ENCODE measurements at places on chromosomes 3 and 15.
A peak's percentile ranks its signal among the peaks of the same experiment; 100 is the strongest.

DNA sequence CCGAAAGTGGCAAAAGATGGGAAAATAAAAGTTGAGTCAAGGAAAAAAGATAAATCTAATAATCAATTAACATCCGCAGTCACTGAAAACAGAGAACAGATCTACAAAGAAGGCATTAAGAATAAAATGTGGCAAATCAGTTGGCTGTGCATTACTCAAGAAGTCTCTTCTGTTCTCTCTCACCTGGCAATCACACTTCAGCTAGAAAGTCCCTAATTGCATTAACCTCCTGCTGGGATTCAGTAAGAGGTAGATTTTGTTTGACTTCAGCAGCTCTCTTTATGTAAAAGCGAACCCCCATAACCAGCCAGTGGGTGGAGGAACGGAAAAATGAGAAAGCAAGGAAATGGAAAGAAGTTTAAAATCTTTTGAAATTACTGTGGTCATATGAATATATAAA, 94.7 kb upstream of the PLXND1 start:
- no peak for DNase-seq

DNA sequence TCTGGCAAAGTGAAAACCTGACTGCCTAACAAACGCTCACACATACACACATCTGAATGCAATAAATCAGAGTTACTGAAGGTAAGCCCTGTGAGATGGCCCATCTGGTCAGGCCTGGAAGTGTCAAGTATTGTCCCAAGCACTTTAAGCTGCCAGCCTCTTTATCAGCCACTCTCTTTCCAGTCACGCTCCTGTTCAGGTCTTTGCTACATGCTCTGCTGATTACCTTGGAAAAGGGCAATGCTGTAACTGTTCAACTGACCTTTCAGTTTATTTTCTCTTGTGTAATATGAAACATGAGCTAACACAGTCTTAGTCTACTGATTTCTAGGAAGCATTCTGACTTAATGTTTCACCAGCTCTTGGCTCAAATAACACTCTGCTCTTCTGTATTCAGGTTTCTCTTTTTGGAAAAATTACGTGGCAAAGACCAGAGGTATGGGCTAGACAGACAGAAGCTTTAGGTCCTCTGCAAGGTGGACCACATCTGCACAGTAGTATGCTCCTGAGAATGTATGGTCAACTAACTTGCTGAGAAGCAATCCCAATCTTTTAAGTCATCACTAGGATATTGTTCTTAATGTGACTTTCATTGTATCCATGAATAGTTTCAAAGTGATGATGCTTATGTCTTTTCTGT, 44.5 kb downstream of the GBE1 start:
- DNase-seq = no peak

GRCh38 chr15:43239732-43240491, 19.1 kb upstream of the EPB42 start:
- no peak for DNase-seq

GRCh38 chr3:77298417-77298816, 258.5 kb downstream of the ROBO2 start:
- DNase-seq = no peak

GRCh38 chr3:156764751-156765150, 61.4 kb upstream of the LEKR1 start:
- no peak for DNase-seq

DNA sequence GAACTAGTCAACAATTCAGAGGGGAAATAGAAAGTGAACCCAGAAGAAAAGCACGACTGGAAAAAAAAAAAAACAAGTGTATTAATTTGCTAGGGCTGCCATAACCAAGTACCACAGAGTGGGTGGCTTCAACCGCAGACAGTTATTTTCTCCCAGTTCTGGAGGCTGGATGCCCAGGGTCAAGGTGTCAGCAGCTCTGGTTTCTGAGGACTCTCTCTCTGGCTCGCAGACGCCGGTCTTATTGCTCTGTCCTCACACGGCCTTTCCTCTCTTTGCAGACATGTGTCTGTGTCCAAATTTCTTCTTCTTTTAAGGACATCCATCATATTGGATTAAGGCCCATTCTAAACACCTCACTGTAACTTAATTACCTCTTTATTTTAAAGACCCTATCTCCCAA, 291.8 kb downstream of the XXYLT1 start:
- DNase-seq = no peak

DNA sequence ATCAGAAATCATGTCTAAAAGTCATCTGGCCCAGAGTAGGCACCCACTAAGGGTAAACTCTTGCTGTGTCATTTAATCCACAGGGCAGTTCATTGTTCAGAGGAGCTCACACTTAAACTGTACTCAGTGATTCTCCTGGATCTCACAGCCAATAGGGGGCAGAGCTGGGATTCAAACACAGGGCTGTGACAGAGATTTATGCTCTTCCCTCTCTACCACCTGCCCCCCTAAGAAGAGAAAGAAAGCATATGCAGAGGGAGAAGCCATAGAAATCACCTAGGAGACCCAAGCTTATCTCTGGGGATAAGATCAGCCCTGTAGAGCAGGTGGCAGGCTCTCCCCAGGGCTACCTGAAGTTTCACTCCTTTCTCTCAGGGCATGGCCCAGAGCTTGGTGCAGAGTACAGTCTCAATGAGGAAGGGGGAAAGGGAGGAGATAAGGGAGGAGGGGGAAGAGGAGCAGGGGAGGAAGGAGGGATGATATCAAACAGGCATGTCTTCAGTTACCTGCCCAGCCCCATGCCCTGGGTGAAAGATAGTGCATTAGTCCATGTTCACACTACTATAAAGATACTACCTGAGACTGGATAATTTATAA, 51.8 kb upstream of the ADPGK start:
- DNase-seq = no peak

DNA sequence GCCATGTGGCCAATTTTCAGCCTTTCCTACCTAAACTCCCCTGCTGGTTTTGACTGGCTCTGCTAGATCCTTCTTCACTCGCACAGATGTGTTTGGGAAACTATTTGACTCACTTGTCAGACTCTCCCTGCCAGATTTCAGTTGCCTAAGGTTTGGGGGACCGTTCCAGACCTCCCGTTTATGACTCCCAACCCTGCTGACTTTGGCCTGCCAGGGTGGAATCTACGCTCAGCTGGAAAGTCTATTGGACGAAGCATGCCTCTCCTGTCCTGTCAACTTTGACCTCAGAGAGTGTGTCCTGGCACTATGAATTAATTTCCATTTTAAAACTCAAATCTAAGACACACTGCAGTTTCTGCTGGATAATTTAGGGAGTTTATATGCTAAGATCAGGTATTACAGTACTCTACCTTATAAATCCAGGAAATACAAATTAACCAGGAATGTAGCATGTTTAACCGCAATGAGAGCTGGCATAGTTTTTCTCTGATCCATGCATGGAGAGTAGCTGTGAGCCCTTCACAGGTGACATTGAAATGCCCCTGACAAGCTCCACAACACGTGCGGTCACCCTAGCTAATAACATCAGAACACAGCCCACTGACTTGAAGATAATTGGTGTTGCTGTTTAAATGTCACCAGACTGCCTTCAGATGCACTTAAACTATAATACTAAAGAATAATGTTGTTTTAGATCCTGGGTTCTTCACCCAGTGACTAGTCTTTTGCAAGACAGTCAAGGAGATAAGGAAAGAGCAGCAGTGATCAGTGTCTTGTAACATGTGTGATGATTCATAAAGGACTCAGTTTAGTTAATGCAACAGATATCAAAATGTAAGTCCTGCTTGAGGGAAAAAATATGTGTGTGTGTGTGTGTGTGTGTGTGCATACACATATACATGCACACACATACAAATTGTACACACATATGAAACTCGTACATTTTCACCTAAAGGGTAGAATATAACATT, 223.0 kb upstream of the MCTP2 start:
- no peak for DNase-seq

DNA sequence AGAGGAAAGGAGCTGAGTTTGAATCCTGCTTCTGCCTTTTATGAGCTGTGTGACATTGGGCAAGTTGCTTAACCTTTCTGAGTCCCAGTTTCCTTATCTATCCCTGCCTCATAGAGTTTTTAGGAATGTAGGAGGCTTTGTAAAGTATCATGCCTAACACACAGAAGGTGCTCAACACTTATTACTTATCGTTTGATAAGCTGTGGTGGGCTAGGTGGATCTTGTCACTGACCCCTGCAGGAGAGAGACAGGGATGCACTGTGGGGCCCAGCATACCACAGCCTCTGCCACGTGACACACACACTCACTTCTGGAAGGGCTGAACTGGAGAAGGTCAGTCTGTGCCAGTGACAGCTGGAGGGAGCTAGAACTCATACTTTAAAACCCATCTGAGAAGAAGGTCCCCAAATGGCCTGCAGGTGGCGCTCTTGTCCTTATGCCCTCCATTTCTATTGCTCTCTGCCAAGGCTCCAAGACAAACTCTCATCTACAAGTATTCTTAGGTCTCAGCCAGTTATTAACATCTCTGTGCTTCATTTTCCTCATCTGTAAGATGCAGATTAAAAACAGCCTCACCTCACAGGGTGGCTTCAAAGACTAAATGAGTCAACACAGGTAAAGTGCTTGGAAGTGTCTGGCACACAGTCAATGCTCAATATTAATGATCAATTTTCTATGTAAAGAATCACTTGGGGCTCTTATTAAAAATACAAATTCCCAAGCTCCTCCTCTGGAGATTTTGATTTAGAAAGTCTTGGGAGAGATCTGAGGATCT, 57.5 kb upstream of the HACD2 start:
- DNase-seq = peak; percentile 60

- DNase-seq = no peak
Measured at GRCh38 chr3:40268802-40269524, 40.5 kb upstream of the EIF1B start.

DNA sequence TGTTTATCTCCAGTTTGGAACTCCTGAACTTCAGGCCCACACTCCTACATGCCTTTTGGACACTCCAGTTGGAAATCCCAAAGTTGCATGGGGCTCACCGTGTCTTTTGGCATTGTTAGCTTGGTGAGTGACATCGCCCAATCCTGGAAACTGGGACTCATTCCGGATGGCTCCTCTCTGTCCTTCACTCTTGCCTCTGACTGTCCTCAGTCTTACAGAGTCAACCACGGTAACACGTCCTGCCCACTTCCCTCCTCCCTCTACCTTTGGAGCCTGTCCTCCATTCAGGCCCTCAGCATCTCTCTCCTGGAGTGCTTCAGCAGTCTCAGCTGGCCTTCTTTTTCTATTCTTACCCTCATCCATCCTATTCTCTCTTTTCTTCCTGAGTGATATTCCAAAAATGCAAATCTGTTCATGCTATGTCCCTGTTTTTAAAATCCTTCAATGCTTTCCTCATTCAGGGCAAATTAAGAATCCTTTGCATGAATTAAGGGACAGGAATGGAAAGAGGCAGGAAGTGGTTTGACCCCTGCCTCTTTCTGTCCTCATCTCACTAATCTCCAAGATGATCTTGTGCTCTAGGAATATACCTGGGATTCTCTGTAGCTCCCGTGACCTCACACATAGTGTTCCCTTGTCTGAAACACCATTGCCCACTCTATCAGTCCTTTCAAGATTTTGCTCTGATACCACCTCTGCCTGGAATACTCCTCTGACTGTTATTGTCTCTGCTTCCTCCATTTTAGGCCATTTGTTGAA, 42.5 kb downstream of the LPP start:
- no peak for DNase-seq

GRCh38 chr3:141388823-141389621, 20.7 kb downstream of the ZBTB38 start:
- DNase-seq = no peak

- no peak for DNase-seq
Measured at GRCh38 chr3:108328821-108329486, 32.6 kb downstream of the HHLA2 start.

DNA sequence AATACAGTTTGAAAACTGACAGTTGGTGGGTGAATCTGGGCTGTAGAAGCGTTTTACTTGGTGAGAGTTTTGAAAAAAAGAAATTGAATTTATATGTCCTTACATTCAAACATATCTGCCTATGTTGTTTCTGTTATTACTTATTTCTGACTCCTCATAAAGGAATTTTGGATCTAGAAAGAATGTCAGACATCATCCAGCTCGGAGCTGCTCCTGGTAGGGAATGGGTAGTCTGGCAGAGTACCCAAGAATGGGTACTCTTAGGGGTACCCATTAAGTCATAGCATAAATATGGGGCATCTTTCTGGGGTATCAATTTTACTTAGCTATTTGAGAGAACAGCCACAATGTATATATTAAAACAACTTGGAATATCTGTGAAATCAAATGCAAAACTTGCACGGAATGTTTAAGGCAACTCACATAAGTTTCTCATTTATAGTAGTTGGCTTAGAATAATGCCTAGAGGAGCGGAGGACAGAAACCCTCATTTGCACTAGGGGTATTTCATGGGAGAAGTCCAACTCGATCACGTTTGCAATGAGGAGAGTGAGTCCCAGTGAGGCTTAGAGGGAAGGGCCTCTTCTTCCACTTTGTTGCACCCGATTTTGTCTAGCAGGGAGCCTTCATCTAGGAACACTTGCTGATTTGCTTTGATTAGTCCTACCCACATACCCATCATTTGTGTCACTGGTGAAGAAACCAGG, 2.4 kb upstream of the LARP6 start:
- no peak for DNase-seq

- DNase-seq = no peak
Measured at GRCh38 chr3:195566797-195567196, 16.9 kb downstream of the APOD start.

DNA sequence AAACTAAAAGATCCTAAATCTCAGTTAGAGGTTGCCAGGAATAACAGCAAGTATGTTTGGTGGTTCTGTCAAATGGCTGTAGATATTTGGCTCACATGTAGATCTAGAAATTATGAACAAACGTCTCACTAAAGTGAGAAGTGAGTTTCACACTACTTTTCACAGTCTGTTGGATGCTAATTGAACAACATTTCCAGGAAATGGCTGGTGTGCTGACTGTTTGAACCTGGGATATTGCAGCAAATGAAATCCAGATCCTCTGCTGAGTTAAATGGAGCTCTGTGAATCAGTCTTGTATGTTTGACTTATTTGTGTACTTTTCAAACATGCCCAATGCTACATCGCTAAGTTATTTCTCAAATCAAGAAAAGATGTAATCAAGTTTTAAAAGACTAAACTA, 21.3 kb upstream of the RSL24D1 start:
- DNase-seq = no peak

DNA sequence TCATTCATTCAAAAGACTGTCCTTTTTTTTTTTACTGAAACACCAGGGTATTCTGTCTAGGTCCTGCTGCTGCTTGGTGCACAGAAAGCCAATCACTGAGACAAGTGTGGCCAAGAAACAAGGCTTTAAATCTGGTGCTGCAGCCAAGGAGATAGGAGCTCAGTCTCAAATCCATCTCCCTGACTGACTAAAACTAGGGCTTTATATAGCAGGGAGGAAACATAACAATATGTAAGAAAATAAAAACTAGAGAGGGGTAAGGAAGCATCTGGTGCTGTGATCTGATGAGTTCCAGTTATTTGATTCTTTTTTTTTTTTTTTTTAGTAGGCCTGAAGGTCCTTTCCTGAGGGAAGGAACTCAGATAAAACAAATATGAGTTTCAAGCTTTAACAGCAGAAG, 139.8 kb downstream of the ATG7 start:
- DNase-seq = no peak

- no peak for DNase-seq
Measured at GRCh38 chr3:43061101-43061895, 44.6 kb downstream of the POMGNT2 start.

GRCh38 chr3:57130571-57131209, 34.5 kb downstream of the IL17RD start:
- no peak for DNase-seq

GRCh38 chr3:10957976-10958749, 34.4 kb upstream of the SLC6A1 start:
- DNase-seq = no peak

GRCh38 chr15:71666763-71667620, 143.4 kb upstream of the NR2E3 start:
- no peak for DNase-seq

Measured in GM12891 (cell line).